ENCODE measurements at places on chromosomes 4 and X.

- DNase-seq, result no peak
Measured at GRCh38 chr4:109861916-109862511, 14.1 kb downstream of the LRIT3 start.

- DNase-seq, result no peak
Measured at GRCh38 chr4:53037892-53038291, 175.8 kb downstream of the RASL11B start.

- DNase-seq, result no peak
Measured at GRCh38 chrX:135530097-135530496, 9.6 kb downstream of the INTS6L start.

DNA sequence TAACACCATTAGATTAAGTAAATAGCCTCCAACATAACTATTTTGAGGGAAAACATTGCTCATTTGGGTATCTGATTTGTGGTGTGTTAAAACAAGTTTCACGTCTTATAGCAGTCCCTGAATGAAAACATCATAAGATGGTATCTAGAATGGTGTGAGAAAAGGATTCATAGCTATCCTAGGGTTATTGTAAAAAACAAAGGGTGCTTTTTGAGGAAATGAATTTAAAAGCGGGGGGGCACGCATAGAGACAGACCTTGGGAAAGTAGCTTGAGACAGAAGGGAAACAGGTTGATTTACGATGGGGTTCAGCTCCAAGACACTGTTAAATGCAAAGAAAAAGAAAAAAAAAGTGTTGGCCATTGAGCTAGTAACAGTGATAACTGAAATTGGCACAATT is 768 bp upstream of the CXCL10 start:
- DNase-seq, result no peak

GRCh38 chr4:63063760-63064159 is 1345.5 kb downstream of the TECRL start:
- DNase-seq, result no peak

GRCh38 chr4:38013461-38014366 is 53.5 kb downstream of the PTTG2 start:
- peak; percentile 48 for DNase-seq

GRCh38 chr4:60721685-60722084 is 478.4 kb upstream of the ADGRL3 start:
- no peak for DNase-seq

DNA sequence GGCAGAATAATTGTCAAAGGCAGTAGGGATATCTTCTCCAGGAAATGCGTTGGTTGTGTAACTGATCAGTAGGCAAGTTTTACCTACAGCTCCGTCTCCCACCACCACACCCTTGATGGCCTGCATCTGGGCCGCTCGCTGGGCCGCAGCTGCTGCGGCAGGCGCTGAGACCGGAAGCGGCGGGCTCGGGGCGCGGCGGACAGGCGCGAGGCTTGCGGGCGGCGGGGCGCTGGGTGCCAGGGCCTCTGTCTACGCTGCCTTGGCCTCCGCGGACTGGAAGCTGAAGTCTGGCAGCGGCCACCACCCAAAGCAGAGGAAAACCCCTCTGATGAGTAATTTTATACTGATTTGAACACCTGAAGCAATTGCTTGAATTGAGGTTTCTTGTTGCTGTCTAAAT is 124.2 kb upstream of the ZIC3 start:
- no peak for DNase-seq

GRCh38 chr4:108192056-108192455 is 23.3 kb upstream of the LEF1 start:
- DNase-seq, result no peak

DNA sequence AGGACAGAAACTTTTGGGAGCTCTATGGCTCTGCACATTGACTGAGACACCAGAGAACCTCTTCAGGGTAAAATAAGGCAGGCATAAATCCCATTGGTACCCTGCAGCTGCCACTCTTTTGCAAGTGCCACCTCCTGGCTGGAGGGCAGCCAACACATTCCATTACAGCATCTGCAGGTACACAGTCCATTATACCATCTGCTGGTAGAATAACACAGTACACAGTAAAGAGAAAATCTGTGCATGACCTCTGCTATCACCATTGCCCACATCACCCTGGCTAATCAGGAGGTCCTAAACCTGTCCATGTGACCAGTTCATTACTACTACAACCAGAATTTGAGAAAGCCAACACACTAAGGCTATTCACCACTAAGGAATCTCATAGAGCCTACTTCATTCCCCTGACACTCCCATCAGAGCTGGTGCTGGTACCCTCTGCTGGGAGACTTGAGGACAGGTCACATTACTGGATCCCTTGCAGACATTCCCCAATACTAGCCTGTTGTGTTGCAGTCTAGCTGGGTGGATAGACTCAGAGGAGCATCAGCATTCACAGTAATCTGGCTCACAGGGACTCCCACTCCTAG is 176.2 kb upstream of the TACR3 start:
- DNase-seq, result no peak

- no peak for DNase-seq
Measured at GRCh38 chrX:69019073-69019890, 146.0 kb downstream of the PJA1 start.

GRCh38 chr4:125317525-125317877 is 2.7 kb downstream of the FAT4 start:
- DNase-seq, result no peak

GRCh38 chr4:94758700-94759399 is 1.1 kb downstream of the BMPR1B start:
- no peak for DNase-seq

GRCh38 chrX:23373129-23373804 is 38.6 kb downstream of the PTCHD1 start:
- DNase-seq, result no peak

DNA sequence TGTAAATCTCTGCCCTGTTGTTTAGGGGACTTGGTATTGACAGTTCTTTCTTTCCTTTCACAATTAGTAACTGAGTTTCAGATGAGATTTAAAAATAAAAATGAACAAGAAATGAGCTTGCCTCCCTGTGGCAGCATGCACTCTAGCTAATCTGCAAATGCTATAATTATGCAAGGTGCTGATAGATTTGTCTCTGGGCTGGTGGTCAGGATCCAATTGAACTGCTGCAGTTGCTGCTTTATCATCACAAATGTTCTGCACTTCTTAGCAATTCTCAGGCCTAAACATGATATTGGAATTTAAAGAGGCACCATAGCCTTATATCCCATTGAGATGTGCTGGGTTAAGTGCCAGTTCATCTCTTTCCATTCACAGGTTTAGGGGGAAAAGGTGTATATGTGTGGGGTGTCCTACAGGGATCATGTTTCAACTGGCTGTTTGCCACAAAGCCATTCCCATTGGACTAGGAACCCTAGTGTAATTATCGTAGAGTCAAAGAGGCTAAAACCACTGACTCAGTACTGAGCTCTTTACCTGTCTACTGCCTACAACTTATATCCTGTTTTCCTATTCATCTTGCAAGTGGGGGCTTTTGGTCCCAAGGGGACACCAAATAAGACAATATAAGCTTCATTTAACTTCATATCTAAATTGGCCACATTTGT is 260.3 kb upstream of the TEX13A start:
- no peak for DNase-seq

DNA sequence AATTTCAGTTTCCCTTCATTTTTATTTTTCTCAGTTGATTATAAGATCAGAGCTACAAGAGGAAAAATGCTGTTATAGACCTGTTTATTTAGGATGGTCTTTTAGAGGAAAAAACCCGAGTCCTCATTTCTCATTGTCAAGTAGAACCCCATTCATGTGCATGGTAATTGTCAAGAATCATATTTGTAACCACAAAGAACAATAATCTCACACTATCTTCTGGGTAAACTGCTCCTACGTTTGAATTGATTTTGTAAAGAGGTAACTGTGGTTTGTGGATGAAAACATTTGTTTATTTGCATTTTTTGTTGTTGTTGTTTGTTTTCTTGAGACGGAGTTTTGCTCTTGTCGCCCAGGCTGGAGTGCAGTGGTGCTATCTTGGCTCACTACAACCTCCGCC is 23.8 kb downstream of the RAPGEF2 start:
- no peak for DNase-seq

DNA sequence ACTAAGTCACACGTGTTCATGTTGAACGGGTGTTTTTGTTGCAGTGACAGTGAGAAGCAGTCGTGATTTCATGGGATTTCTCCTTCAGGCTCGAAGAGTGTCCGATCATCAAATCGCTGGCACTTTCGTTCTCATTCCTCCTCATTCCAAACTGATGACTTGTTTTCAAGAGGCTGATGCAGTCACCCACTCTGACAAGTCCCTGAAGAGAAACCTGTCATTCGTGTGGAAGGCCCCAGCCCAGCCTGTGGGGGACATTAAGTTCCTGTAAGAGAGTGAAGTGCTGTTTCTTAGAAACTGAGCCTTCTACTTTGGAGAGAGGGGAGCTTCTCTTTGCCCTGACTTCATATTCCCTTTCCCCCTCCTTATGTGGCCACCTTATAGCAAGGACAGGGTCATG is 8.0 kb downstream of the REELD1 start:
- no peak for DNase-seq

- no peak for DNase-seq
Measured at GRCh38 chr4:172657081-172657480, 511.5 kb upstream of the GALNT7 start.

DNA sequence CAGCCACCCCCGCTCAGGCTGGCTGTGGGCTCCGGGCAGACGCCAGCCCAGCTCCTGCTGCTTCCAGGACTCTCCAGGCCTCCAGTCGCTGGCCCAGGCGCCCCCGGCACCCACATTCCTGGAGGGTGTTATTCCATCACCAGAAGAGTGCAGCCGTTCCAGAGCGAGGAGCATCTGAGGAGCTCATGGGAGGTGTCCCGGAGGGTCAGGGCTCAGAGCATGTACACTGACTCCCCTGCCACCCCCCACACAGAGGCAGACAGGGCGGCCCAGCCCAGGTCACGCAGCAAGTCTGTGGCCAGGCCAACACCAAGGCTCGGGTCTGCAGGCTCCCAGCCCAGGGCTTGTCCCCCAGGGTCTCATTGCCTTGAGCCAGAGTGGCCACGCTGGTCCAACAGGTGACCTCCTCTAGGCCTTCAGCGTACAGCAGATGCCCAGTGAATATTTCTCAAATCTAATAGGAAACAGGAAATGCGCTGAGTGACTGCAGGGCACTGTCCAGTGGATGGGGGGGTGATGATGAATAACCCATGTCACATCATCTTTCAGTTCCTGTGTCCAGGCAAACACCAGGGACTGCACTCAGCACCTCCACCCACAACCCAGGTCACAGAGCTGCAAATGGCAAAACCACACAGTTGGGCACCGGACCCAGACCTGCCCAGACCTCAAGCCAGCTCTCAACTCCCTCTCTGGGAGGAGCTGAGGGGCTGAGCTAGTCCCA is 37.2 kb downstream of the ABLIM2 start:
- no peak for DNase-seq

GRCh38 chr4:138005486-138005885 is 236.7 kb downstream of the SLC7A11 start:
- no peak for DNase-seq

DNA sequence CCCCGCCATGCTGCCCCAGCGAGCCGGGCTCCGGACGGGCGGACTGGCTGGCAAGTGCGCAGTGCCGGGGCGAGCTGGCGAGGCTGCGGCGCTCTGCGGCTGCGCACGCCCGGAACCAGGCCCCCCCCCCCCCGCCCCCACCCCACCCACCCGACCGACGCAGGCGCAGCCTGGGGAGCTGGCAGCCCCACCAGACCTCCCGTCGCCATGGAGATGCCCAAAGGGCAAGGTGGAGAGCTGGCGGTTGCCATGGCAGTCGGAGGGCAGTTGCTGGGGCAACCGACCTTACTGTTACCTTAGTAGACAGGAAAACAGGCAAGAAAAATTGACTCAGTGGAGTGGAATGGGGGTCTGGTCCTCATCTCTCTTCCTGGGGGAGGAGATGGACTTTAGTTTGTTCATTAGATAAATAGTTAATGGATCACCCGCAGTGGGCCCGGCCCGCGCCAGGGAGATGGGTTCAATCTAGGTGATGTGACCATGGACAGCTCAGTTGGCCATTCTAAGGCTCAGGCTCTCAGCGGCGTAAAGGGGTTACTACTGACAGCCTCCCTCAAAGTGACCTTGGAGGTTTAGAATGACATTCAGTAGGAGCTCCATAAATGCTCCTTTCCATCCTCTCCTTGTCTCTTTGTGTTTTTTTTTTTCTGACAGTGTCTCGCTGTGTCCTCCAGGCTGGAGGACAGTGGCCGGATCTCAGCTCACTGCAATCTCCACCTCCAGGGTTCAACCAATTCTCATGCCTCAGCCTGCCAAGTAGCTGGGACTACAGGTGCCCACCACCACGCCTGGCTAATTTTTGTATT is at the start of gene PCSK1N:
Gene PCSK1N, minus strand, starts transcription at position 87 of the 806 bp plus-strand sequence. Its CDS starts 78 bp downstream, at position 9.
- DNase-seq, result peak; percentile 70

- no peak for DNase-seq
Measured at GRCh38 chr4:3682236-3683076, 83.7 kb upstream of the ADRA2C start.

DNA sequence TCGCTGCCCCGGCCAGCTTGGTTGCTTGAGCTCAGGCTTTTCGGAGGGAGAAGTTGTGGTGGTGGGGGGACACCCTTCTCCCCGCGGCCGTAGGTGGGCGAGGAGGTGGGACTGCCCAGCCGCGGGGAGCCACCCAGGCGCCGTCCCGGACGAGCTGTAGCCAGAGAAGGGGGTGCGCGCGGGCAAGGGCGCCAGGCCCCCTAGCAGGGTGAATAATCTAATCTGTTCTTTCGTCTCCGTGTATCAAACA is 3.1 kb downstream of the MID1IP1 start:
- DNase-seq, result no peak

- no peak for DNase-seq
Measured at GRCh38 chr4:185112104-185112503, 31.0 kb upstream of the SLC25A4 start.

DNA sequence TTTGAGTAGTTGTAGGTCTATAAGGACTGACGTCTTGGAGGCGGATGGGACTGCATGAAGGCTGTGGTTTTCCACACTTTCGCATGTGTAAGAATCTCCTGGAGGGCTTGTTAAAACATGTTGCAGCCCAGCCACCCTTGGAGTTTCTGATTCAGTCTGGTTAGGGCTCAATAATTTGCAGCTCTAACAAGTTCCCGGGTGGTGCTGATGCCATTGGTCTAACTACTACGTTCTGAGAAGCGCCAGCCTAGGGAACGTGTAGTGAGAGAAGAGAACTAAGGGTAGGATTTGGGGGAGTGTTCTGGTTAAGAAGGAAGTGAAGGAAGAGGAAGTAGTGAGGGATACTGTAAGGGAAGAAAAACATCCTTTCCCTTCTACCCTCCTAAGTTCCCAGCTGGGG is 138.9 kb downstream of the LARP7 start:
- DNase-seq, result no peak
